ENCODE measurements at places on chromosomes 13 and 19.

- no peak for DNase-seq
- H3K27me3 ChIP-seq, result no peaks in the 10 kb centered on the region
- no peak overlapping the region for H3K4me3 ChIP-seq
- no peaks in the 10 kb centered on the region for H3K36me3 ChIP-seq
- H3K4me1 ChIP-seq, result peaks cover 13% of the 10 kb centered on the region
These were observed 237.6 kb downstream of the LACC1 start for GRCh38 chr13:44117351-44117750.

DNA sequence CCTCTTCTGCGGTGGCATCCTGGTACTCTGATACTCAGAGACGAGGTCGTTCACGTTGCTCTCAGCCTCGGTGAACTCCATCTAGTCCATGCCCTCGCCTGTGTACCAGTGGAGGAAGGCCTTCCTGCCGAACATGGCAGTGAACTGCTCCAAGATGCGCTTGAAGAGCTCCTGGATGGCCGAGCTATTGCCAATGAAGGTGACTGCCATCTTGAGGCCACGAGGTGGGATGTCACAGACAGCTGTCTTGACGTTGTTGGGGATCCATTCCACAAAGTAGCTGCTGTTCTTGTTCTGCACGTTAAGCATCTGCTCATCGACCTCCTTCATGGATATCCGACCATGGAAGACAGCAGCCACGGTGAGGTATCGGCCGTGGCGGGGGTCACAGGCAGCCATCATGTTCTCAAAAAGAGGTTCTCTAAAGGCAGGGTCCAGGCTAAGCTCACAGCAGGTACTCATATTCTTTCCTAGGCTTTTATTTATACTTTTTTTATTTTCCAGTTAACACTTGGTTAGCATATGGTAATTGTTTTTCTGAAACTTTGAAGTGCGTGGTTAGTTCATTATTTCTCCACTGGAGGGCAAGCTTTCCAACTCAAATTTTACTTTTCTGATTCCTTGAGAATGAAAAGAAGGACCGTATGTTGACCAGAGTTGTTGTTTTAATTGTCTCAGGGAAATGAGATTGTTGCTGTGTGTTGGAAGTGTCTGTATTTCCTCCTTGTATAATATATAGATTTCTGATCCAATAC lies 72.4 kb upstream of the RGCC start:
- no peak overlapping the region for H3K27ac ChIP-seq
- H3K4me1 ChIP-seq, result no peaks in the 10 kb centered on the region
- no peaks in the 10 kb centered on the region for H3K36me3 ChIP-seq
- H3K4me3 ChIP-seq, result no peak overlapping the region

DNA sequence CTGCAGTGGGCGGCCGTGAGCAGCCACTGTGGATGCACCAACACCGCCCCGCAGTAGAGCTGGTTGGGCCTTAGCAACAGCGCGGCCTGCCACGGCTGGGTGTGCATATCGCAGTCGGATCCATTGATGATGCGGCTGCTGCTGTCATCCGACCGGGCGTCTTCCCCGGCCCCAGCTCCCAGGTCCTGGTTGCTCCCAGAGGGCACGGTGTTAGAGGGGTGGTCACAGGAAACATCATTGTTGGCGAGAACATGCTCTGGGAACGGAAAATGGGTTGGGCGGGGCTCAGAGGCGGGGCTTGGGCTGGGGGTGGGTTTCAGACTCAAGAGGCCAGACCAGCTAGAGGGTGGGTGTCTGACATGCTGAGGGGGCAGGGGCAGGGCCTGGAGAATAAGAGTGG lies 3.0 kb downstream of the KLK5 start:
- no peaks in the 10 kb centered on the region for H3K27me3 ChIP-seq
- no peaks in the 10 kb centered on the region for H3K4me1 ChIP-seq
- H3K27ac ChIP-seq, result no peak overlapping the region
- peak; percentile 72 for DNase-seq
- no peaks in the 10 kb centered on the region for H3K36me3 ChIP-seq

DNA sequence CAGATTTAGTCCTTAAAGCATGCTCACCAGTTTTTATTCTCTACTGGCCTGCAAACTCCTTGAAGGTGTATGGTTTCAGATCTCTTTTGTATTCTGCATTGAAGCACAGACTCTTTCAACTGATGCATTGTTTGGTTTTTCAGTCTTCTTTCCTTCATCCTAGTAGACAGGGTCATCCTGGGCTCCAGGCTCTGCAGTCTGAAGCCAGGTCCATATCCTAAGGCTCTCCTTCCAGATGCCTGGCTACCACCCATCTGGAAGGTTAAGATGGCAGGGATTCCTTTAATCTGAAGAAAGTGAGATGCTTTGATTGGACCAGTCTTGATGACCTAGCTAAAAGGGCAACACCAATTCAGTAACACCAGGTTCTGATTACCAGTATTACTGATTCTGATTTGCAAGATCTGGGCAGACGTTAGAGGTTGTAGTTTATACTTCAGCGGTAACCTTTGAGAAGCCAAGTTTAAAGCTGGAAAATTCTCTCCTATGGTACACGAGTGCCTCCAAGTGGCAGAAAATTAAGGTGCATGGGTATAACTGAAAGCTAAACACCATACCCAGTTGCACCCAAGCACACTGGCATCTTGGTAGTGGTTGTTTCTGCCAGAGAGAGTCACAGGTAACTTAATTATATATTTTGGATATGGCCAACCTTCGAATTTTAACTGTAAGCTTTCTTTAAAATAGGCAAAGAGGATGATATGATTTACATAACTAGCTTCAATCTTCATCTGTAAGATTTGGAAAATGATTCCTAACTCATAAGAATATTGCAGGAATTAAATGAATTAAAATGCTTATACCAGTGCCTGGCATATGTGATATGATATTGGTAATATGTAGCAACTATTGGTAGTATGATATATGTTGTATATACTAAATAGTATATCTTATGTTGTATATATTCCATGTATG lies 1651.9 kb upstream of the MIR17HG start:
- no peaks in the 10 kb centered on the region for H3K27me3 ChIP-seq
- no peaks in the 10 kb centered on the region for H3K4me1 ChIP-seq
- H3K27ac ChIP-seq, result no peak overlapping the region

- H3K4me3 ChIP-seq, result peak overlapping the region; percentile 36
- peaks cover 7% of the 10 kb centered on the region for H3K27me3 ChIP-seq
- H3K36me3 ChIP-seq, result no peaks in the 10 kb centered on the region
- no peak overlapping the region for H3K27ac ChIP-seq
These were observed 1.4 kb downstream of the GRIN3B start for GRCh38 chr19:1001538-1002166.

GRCh38 chr13:98103531-98103930 lies 39.4 kb upstream of the FARP1 start:
- no peak overlapping the region for H3K4me3 ChIP-seq
- H3K36me3 ChIP-seq, result no peaks in the 10 kb centered on the region
- DNase-seq, result no peak
- no peaks in the 10 kb centered on the region for H3K27me3 ChIP-seq
- no peak overlapping the region for H3K27ac ChIP-seq
